Islet precursor cell (in vitro differentiated cells): ENCODE measurements at places on chromosomes 12 and 14.

DNA sequence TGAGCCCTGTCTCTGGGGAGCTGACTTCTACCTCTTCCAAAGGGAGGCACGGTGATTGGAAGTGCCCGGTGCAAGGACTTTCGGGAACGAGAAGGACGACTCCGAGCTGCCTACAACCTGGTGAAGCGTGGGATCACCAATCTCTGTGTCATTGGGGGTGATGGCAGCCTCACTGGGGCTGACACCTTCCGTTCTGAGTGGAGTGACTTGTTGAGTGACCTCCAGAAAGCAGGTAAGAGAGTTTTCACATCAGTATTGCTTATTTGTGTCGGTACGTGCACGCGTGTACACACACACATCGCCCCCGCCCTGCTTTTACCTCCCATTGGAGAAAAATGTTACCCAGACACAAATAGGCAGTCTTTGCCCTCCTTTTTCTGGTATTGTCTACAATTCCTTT, 13.7 kb downstream of the PFKM start:
- peak; percentile 39 for DNase-seq

DNA sequence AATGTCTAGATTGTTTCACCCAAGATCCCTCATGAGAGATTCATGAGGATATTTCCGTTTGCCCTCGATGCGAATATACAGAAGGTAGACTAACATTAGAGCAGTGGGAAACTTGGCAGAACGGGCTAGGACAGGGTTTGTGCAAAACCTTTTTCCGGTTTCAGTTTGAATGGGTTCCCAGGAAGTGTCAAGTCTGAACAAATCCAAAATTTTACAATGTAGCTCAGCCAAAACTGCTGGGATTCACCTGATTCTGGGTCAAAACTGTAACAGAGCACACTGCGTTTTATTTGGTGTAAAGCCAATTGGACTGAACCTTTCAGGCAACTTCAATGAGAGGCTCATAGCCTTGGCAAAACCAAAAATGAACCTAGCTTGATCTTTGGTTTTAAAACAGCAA, 337.8 kb upstream of the DIO2 start:
- no peak for DNase-seq

DNA sequence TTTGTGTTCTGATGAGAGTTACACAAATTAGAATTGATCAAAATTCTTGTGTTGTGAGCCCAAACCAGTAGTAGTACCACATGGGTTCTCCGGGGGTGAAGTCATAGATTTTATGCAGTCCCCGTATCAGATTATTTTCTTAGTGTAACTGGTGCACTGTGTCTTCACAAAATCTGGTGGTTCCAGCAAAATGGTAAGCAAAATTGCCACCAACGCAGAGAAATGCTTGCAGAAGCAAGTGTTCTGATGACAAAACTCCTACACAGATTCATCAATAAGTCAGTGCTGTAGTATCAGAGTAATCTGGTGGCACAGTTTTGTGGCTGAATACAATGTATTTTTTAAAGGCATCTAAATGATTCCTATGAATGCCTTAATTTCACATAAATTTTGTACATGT, 1.3 kb upstream of the CACNA2D4 start:
- DNase-seq = no peak

DNA sequence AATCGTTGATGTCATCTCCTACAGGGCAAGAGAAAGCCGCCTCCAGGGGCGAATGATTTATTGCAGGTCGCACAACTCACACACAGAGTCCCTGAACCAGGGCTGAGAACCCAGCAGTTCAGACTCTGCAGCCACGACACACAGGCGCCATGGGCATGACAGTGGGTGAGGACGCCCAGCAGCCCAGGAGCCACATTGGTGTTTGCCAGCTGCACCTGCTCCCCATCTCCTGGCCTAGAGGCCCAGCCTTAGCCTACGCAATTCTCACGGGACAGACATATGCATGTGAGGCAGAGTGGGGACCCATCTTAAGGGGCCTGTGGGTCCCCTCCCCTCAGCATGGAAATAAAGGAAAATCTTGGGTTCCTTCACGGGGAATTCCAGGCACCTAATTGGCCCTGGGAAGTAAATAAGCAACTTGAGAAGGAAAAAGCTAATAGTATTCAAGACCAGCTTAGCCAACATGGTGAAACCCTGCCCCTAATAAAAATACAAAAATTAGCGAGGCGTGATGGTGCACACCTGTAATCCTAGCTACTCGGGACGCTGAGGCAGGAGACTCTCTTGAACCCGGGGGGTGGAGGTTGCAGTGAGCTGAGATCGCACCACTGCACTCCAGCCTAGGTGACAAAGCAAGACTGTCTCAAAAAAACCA, 69.3 kb downstream of the RIMBP2 start:
- no peak for DNase-seq

GRCh38 chr12:90100579-90100978, 391.9 kb upstream of the ATP2B1 start:
- DNase-seq = no peak

- DNase-seq = no peak
These were observed 397.3 kb downstream of the ZFP36L1 start for GRCh38 chr14:68395604-68396003.

GRCh38 chr14:41498959-41499358, 107.7 kb upstream of the LRFN5 start:
- DNase-seq = no peak

- peak; percentile 92 for DNase-seq
These were observed 17.9 kb upstream of the RND1 start for GRCh38 chr12:48883305-48884161.

DNA sequence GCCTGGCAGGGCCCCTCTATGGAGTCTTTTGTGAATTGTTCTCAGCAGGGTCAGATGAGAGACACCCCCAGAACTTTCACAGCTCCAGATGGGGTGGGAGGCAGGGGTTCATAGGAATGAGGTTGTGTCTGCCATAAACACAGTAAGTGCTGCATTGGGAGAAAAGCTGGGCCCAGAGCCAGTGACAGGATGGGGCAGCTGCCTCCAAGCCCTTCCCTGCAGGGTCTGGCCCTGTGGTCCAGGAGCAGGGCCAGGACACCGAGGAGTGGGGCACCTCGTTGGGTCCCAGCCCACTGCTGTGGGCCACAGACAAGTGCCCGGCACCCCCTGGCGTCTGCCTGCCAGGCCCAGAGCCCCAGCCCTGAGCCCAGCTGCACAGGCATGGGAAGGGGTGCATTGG, 13.3 kb downstream of the INF2 start:
- DNase-seq = no peak

DNA sequence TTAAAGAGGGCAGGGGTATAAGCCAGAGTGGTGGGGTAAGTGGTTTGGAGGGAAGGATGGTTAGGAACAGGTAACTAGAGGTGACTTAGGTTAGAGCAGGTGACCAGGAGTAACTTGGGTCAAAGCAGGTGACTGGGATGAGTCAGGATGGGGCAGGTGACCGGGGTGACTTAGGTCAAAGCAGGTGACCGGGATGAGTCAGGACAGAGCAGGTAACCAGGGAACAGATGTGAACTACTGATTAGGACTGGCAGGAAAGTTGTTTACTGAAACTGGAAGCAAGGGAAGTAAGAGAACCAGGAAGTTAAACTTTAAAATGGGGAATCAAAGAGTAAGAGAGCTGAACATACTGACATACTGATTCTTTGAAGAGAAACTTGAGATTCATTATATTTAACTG, 57.4 kb downstream of the FSCB start:
- DNase-seq = peak; percentile 53

DNA sequence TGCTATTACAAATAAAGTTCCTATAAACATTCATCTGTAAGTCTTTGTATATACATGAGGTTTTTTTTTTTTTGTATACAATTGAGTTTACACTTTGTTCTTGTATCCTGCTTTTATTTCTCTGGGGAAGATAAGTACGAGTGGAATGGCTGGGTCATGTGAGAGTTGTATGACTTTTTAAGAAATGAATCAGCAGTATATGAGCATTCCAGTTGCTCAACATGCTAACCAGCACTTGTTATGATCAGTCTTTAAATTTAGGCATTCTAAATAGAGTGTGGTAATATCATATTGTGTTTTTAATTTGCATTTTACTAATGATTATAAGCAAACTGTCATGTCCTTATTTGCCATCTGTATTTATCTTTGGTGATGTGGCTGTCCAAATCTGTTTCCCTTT, 44.7 kb upstream of the AMIGO2 start:
- DNase-seq = no peak

DNA sequence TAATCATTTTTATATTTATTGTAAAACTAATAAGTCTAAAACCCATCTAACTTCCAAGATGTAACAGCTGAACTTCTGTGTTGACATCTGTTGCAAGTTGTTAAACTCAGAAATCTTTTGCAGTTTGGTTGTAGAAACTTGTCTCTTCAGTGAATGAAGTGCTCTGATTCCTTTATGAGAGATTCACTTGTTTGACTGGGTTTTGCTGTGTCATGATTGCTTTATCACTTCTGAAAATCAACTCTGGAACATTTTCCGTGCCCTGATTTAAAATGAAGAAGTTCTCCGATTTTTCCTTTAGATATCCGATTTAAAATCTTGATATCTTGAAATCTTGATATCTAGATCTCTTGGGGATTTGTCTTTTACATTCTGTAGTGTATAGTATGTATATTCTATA, 65.1 kb downstream of the DIP2B start:
- DNase-seq = no peak

DNA sequence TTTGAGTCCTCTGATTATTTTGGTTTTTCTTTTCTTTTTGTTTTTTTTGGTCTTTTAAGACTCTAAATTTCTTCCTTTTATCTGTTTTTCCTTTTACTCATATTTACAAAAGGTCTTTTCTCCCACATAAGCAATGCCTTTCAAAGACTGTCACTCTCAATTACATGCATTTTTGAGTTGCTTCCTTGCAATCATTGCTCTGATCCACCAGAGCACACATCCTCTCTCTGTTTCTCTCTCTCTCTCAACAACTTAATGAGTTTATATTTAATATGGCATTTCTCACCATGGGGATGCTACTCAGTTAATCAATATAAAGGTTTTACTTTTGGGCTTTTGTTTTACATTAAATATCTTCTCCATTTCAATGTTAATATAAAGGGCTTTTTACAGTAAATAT, 62.7 kb upstream of the OR10AD1 start:
- DNase-seq = no peak

DNA sequence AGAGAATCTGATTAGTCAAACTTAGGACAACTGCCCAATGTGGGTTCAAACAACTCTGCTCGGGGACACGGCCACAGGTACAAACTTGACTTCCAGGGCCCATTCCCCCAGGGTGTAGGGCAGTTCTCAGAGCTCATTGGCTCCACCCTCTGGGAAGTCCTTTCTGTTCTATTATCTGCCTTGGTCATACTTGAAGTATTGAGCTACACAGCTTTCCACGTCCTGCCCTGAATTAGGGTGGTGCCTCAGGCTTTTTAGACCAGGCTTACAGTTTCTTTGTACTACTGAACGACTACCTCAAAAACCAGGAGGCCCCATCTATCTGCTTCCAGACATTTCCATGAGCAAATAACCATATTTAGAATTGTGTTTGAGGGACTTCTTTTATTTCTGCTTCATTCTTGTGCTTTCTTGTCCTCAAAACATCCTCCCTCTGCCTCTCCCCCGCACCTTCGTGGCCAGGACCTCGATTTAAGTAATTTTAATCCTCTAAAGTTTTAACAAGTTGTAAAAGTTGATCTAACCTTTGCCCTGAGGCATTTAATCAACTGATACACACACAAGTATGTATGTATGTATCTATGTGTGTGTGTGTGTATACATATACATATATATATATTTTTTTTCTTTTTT, 281.7 kb upstream of the AMIGO2 start:
- peak; percentile 61 for DNase-seq

DNA sequence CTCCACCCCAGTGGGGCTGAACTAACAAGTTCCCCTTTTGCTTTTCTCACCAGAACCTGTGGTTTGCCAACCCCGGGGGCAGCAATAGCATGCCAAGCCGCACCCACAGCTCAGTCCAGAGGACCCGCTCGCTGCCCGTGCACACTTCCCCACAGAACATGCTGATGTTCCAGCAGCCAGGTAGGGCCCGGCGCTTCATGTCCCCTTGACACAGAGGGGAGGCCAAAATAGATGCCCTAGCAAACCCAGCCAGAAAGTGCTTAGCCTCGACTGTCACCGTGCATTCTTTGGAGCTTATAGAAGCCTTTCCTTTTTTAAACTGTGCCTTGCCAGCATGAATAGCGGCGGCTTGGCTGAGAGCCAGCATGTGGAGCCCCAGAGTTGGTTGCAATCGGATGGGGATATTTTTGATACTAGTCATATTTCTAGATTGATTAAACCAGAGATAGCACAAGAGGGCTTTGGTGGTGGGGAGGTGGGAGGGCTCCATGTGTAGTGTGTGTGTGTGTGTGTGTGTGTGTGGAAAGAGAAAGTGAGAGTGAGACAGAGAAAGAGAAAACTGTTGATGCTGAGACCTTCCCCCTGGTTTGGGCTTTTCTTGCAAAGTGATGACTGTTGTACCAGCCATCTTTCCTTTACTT, 126.1 kb downstream of the GCH1 start:
- peak; percentile 35 for DNase-seq

GRCh38 chr12:7503686-7504415, at the start of gene CD163:
CD163 (minus strand) TSS chr12:7503777; CDS start chr12:7503690, 87 bp downstream.
- DNase-seq = no peak

- DNase-seq = no peak
These were observed 24.1 kb downstream of the MDGA2 start for GRCh38 chr14:47651337-47651736.

DNA sequence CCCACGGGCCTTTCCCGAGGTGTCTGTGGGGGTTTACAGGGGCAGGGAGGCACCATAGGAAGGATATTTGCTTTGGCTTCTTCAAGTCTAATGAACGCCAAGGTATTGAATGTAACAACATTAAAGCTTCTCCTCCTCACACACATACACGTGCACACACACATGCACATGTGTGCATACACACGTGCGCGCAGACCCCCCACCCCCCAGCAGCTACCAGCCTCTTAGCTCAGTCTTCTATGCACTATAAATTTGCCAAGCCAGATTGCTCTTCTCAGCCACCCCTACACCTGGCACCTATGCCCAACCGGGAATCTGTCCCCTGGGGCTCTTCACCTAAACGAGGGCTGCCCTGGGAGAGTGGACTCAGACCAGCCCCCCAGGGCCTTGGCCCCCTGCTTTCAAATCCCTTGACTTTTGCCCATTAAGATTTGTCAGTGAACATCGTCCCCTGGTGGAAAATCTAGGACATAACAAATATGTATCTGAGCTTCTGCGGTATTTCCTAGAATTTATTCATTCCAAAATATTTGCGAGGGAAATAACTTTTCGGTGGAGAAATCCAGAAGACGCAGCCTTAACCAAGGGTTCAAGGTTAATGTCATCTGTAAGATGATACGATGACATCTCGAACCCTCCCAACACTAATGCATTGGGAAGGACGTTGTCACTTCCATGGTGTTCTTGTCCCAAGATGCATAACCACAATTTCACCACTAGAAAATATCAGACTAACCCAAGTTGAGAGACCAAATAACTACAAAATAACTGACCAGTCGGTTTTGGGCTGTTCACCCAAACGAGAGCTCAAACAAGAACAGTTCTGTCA, 330.4 kb downstream of the MED13L start:
- DNase-seq = peak; percentile 54

DNA sequence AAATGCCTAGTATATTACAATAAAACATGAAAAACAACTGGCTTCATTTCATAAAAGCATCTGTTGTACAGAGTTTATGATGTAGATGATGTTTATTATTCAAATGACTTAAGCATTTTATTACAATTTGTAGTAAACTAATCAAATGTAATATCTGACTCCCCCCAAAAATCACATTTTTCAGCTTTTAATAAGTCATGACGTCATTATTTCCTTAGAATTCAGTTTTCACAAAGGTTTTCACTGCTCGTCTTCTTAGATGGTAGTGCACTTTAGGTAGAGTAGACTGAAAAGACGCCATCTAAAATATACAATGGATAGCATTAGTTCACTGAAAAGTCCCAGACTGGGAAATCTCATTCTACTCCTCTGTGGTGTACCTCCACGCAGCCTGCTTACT, 181.5 kb downstream of the ACSS3 start:
- no peak for DNase-seq

- no peak for DNase-seq
These were observed 40.4 kb upstream of the SYCP3 start for GRCh38 chr12:101779626-101780025.
